ENCODE measurements at places on chromosomes 6 and 20. TPM values are rescaled to one million over a fixed set of nuclear protein-coding genes. Genes with fewer than 3 reads are reported as not detected.

GRCh38 chr6:7392402-7392801, 2.8 kb downstream of the RIOK1 start:
- DNase-seq: no peak

Gene LAMP5
- polyA plus RNA-seq: 0.92 TPM

DNA sequence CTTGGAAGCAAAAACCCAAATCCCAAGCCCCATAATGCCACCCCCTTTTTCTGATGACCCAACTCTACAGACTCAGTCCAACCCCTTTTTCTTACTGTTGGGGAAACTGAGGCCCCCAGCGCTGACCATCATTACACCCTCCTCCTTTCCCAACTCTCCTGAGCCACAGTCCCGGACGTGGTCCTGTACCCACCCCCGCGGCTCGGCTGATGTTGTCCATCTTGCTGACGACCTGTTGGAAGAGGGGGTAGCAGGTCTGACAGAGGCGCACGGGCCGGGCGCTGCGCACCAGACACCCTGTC, 533 bp downstream of the OSTM1 start:
- DNase-seq: no peak

- DNase-seq: no peak
Measured at GRCh38 chr6:36697481-36697903, at the start of gene RAB44. Gene RAB44 (plus strand): TSS chr6:36697826. CDS start chr6:36704236, 6,410 bp downstream.

DNA sequence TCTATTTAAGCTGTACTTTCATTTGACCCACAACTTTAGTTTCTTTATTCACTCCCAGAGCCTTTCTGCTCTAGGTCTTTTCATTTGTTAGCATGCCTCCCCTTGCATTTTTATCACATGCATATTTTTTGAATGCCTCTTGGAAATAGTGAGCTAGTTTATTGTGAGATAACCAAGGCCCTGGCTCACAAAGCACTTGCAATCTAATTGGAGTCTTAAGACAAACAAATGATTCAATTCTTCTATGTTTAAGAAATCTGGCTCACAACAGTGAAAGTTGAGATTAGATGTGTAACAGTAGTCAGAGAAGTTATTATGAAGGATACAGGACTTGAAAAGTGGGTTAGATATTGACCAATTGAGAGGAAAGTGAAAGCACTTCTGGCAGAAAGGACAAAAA, 173.4 kb downstream of the MOXD1 start:
- peak; percentile 92 for DNase-seq

- DNase-seq: no peak
Measured at GRCh38 chr20:37907330-37907676, 4.4 kb downstream of the VSTM2L start.

GRCh38 chr6:129184324-129184723, 301.4 kb downstream of the LAMA2 start:
- no peak for DNase-seq

Gene MEP1A
- polyA plus RNA-seq: not detected

- DNase-seq: peak; percentile 46
Measured at GRCh38 chr6:56851074-56851473, 103.8 kb upstream of the BEND6 start.

- no peak for DNase-seq
Measured at GRCh38 chr6:143734641-143735063, 56.9 kb downstream of the PHACTR2 start.

Gene DNAH8
- polyA plus RNA-seq: not detected

DNA sequence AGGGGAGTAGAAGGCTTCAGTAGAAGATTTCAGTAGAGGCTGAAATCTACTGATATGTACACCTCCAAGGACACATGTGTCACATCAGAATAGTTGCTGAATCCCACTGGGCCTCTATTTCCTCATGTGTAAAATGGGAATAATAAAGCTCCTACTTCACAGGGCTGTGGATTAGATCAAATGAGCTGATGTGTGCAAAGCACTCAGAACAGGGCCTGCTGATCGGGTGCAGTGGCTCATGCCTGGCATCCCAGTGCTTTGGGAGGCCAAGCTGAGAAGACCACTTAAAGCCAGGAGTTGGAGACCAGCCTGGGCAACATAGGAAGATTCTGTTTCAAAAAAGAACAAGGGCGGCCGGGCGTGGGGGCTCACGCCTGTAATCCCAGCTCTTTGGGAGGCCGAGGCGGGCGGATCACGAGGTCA, 8.1 kb upstream of the AP5S1 start:
- no peak for DNase-seq

- DNase-seq: peak; percentile 26
Measured at GRCh38 chr6:145875496-145876211, 61.1 kb upstream of the FBXO30 start.

GRCh38 chr6:104459543-104459942, 400.2 kb downstream of the HACE1 start:
- no peak for DNase-seq

- peak; percentile 39 for DNase-seq
Measured at GRCh38 chr6:56677559-56677958, 34.9 kb upstream of the DST start.

- no peak for DNase-seq
Measured at GRCh38 chr6:152136449-152136825, 329.0 kb downstream of the ESR1 start.

Gene IFT52
- 41.9 TPM for polyA plus RNA-seq

Gene FAM83C
- not detected for polyA plus RNA-seq

DNA sequence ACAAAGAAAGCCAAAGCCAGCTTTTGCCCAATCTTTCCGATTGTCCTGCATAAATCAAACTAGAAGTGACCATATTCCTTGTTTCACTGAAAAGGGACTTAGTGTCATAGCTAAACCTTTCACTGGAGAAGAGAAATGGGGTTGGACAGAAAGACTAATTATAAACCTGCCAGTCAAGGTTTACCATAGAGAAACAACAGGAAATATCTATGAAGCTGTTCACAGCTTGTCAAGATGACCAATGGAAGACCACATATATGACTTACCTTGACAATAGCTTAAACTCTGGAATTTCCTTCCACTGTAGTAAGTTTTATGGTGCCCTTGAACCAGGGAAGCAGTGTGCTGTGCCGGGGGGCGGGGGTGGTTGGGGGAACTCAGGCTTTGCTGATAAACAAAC, 107.7 kb upstream of the PHACTR1 start:
- DNase-seq: no peak

Gene SSTR4
- not detected for polyA plus RNA-seq

DNA sequence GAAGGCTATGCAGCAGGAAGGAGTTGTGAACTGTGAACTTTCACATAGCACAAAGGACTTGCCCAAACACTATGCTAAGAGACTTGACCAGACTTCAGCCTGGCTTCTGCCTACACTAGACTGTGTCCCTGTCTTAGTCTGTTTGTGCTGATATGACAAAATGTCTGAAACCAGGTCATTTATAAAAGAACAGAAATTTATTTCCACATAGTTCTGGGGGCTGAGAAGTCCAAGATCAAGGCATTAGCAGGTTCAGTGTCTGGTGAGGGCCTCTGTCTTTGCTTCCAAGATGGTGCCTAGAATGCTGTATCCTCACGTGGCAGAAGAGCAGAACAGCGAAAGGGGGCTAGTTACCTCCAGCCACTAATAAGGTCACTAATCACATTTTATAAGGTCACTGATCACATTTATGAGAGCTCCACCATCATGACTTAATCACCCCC, 16.0 kb upstream of the MCM3 start:
- no peak for DNase-seq

GRCh38 chr20:63734946-63735858, 1.3 kb upstream of the LIME1 start:
- DNase-seq: no peak

Gene NKAIN2
- not detected for polyA plus RNA-seq

Gene GSTA3
- polyA plus RNA-seq: not detected

DNA sequence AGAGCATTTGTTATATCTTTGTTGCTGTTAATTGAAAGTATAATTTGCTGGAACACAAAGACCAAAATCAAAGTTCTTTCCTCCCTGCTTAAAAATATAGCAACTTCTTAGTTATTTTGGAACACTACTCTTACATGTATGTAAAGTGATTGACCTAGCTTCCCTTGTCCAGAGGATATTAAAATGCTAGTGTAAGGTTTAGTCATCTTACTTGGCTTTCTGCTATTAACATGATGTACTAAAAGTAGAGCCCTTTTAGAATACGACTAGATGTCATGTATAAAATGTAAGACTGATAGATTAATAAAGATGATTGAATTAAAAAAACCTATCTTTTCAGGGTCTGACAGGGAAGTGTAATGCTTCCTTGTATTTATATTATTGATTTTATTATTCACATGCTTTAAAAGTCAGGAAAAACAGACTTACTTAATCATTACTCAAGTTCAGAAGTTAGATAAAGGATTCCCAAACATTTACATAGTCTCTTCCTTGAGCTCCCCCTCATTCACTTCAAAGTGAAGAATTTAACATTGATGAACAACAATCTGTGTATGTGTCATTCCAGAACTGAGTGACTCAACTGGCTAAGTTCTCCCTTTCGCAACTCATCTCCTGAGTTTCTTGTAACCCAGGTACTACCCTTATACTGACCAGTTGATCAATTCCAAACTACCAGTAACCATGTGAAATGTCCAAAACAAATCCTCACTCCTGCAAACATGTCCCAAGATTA, 50.9 kb downstream of the BTBD9 start:
- DNase-seq: no peak

GRCh38 chr6:29736563-29736962, 13.3 kb downstream of the HLA-F start:
- DNase-seq: no peak
